NCI-H2081 treated with DMSO at 0.1 percent for 48 hours (cell line): ENCODE measurements at places on chromosomes 6 and 20.

DNA sequence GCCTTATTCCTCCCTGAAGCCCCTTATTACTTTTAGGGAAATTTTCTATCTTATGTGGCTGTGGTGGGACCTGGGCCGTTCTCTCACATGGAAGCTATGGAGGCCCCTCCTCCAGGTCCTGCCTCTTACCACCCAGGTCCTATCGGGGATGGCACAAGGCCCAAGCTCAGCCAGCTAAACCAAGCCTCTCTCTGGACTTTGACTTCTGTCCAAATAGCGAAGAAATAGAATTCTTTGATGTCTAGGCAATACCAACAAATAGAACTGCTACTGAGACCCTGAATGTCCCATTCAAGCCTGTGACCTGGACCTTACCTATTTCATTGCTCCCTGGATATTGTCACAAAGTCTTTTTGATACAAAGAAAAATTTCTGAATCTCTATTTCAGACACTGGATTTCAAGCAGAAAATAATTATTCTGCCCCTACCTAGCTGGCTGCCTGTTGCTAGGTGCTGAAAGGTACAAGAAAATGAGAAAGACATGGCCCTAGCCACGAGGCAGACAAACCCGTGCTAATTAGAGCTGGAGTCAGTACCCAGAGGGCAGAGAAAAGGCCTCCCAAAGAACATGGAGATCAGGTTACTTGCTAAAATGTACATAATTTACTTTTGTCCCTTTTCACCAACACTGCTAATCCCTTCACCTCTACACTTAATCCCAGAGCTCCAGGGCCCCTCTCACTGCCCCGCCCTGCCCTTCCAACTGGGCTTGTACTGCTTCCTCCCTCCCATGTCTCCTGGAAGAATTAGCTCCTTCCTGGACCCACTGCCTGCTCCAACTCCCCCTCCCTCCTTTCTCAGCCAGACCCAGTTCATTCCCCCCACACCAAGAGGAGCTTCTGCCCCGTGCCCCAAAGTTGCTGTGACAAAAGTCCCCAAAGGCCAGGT is 15.5 kb upstream of the NNAT start:
- DNase-seq: no peak

DNA sequence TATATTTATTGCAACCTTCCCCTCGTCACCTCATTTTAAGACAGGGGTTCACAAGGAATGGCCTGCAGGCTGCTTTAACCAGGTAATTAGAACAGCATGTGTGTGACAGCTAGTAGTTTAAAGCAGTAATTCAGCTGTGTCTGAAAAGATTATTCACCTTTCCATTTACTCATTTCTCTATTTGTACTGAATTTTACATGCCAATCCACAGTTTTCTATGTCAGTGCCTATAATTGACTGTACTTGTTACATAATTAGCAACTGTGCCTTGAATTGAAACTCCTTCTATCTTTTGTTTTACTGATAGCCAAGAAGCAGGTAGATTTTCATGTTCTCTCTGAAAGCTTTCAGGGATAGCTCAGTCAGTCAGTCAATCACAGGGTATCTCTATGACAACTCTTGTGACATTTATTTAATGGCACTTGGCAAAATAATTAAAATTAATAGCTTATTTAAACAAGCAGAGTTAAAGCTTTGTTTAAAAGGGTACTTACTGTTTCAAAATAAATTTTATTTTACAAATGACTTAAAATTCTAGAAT is 214.0 kb downstream of the ZFAND3 start:
- DNase-seq: peak; percentile 83

- no peak for DNase-seq
Observed at GRCh38 chr6:108944071-108944470, 95.8 kb downstream of the ARMC2 start.

GRCh38 chr6:36343109-36343680 is 6.5 kb upstream of the BNIP5 start:
- no peak for DNase-seq

DNA sequence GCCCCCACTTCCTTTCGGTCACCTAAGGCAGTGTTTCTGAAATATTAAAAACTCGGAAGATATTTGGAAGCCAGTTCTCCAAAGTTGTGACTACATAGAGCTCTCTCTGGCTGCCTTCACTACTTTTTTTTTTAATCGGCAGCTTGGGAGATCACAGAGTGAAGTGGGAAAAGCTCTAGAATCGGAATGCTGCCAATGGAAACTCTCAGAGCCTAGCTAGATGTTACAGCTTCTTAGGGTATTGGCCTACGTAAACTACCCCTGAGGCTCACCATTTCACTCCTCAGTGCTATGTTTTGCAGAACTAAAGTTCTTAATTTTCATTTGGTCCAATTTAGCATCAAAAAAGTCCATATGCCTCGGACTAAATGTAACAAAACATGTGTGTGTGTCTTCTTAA is 14.5 kb downstream of the SERPINB1 start:
- DNase-seq: no peak

DNA sequence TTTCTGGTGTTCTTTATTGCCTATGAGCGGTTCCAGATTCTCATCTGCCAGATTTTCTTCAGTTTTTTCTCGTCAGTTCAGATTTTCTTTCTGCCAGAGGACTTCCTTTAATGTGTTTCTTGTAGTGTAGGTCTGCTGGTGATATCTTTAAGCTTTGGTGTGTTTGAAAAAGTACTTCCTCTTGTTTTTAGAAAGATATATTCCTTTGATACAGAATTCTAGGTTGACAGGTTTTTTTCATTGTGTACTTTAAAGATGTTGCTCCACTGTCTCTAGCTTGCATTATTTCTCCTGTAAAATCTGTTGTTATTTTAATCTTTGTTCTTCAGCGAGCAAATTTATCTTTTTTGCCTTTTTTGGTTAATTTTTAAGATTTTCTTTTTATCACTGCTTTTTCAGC is 36.9 kb downstream of the ASXL1 start:
- no peak for DNase-seq

- DNase-seq: no peak
Observed at GRCh38 chr20:56032251-56032650, 26.9 kb upstream of the CBLN4 start.

DNA sequence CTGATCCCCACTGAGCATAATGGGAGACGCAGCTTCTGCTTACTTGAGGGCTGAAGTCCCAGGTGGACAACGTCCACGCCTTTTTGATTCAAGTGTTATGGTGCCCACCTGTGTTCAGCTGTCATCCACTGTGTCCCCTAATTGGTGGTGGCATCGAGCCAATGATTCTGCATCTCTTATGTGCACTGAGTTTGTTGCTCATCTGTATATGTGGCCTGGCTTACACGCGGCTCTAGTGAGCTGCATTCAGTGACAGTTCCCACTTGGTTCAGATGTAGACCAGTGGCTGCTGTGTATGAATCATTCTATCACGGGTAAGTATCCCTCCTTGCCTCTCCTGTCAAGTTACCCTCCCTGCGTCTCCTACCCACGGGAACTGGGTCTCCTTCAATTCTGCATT is 131.2 kb upstream of the CLDN20 start:
- DNase-seq: no peak

- DNase-seq: no peak
Observed at GRCh38 chr6:105474234-105474633, 71.4 kb upstream of the PREP start.

- DNase-seq: no peak
Observed at GRCh38 chr20:9886227-9886626, 47.4 kb upstream of the PAK5 start.

DNA sequence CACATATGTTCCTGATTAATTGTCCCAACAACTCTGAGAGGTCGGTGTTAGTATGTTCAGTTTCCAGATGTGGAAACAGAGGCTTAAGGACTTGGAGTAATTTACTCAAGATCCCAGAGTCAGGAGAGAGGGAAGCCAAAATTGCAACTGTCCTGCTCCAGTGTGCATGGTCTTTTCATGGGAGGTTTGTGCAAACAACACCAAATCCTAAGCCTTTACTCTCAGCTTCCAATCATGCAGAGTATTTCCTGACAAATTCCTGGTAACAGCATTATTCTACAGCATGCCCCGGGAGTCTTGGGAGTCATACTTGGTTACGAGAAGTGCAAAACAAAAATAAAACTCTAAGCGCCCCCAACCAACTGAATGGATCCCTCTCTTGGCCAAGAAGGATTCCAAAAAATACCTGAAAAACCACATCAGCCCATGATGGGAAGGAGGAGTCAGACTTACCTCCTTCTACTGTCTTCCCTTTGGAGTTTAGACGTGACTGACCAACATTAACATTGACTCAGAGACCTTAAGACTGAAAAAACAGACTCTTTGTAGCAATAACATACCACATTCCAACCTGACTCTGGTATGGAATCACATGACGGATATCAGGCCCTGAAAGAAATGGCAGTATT is 30.8 kb upstream of the PPP1R3G start:
- DNase-seq: no peak

DNA sequence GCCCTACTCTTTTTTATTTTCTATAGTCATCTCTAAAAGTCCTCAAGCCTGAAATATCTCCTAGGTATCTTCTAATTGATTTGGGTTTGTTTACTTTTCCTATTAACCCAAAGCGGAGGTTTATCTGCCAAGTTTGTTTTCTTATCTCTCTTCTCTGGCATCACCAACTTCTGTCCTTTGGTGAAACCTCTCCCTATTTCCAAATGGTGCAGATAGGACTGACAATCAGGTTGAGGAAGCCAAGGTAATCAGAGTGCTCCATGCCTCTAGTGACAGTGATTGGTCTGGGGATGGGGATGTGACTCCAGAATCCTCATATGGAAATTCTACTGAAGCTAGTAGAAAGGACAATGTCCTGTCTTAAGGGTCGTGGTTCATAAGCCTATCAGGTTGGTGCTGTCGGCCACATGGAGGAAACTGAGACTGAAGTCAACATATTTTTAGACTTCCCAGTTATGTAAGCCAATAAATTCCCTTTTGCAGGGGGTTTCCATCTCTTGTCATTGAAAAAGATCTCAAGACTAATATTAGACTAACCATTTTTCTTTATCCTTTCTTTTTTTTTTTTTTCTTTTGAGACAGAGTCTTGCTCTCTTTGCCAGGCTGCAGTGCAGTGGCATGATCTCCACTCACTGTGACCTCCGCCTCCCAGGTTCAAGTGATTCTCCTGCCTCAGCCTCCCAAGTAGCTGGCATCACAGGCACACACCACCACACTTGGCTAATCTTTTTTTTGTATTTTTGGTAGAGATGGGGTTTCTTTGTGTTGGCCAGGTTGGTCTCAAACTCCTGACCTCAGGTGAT is 28.0 kb downstream of the KIF6 start:
- no peak for DNase-seq

GRCh38 chr6:68575765-68576439 is 59.2 kb upstream of the ADGRB3 start:
- peak; percentile 75 for DNase-seq

- DNase-seq: no peak
Observed at GRCh38 chr6:164107297-164107995, 692.9 kb downstream of the QKI start.

- DNase-seq: no peak
Observed at GRCh38 chr6:25043892-25044291, 108.1 kb upstream of the RIPOR2 start.

DNA sequence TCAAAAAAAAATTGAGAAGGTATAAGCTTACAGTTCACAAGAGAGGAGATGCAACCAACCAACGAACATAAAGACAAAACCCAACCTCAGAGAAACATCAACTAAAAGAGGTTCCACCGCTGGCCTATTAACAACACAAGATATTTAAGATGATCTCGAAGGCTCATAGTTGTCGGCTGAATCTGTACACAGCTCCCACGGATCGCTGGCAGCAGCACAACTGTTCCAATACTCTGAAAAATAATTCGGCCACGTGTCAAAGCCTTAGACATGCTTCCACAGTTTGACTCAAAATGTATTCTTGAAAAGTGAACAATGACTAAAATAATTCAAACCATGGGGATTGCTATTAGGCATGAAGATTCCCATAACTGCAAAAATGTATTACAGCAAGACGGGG is 13.7 kb downstream of the EXOC2 start:
- no peak for DNase-seq

DNA sequence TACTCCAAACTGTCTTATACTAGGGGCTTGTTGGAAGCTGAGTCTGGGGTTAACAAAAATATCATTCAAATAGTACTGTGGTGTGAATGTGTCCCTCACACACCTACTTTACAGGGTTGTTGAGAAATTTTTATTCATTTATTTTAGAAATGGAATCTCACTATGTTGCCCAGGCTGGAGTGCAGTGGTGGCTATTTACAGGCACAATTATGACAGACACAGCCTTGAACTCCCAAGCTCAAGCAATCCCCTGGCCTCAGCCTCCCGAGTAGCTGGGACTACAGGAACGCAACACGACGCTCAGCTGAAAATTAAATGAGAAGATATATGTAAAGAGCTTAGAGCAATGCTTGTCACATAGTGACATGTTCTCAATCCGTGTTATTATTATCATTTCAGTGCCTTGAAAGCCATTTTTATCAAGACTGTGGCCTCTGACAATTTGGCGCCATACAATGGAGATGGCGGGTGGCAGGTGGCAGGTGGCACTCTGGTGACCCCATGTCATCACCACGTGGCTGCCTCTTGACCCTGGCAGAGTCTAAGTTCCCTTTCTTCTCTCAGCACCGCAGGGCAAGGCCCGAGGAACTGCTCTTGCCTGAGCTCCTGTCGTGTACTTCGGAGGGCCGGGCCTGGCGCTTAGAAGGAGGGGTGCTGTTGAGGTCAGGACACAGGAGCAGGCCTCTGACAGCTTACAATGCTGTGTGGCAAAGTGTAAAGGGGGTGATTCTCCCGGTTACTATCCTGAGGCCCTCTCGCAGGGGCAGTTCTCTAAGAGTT is 64.5 kb downstream of the STX11 start:
- DNase-seq: no peak

GRCh38 chr20:53813636-53814035 is 220.0 kb upstream of the ZNF217 start:
- no peak for DNase-seq

DNA sequence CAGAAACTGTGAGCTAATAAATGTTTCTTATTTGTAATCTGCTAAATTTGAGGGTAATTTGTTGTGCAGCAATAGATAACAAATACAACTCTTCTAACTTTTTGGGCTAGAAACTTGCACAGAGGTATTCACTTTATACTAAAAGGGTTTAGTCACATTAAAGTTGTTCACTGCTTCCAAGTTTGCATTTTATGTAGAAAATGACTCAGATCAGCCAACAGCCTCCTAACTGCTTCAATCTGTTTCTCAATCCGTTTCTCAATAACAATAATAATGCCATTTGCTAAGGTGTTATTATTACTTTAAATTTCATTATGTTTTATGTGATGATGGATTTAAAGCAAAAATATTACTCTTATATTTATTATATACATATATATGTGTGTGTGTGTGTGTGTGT is 213.9 kb downstream of the CENPW start:
- DNase-seq: no peak

DNA sequence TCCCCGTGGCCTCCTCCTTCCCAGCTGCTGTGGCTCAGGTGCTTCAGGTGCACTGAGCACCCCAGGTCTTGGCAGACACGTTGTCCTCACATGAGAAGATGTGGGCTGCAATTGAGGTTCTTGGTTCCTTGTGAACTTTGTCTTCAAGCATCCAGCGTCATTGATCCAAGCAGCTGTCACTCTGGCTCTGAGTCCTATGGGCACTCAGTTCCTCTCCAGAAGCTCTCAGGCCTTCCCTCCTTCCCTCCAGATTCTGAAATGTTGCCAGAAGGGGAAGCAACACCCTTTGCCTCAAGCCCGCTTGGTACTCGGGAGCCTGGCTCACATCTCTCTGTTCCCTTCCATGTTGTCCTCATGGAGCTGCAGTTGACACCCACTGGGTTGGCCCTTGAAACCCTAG is 8.4 kb upstream of the MRGBP start:
- DNase-seq: no peak
